ENCODE measurements at places on chromosomes 4 and X.

DNA sequence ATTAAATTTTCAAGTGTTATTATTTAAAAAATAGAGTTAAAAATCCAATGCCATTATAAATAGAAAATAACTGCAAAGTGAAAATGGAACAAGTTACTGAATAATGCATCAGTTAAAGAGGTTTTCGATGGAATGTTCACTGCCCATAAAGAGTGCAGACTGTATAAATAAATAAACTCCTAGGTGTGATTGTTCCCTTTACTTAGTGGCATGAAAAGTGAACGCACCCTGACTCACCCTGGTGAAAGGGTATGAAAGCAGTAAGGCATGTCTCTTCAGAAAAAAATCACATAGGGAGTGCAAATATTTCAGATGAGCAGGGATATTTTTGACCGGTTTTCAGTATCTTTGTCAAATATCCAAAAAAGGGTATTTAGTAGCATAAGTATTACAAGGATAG, 387.8 kb downstream of the DCAF12L2 start:
- DNase-seq, result no peak

DNA sequence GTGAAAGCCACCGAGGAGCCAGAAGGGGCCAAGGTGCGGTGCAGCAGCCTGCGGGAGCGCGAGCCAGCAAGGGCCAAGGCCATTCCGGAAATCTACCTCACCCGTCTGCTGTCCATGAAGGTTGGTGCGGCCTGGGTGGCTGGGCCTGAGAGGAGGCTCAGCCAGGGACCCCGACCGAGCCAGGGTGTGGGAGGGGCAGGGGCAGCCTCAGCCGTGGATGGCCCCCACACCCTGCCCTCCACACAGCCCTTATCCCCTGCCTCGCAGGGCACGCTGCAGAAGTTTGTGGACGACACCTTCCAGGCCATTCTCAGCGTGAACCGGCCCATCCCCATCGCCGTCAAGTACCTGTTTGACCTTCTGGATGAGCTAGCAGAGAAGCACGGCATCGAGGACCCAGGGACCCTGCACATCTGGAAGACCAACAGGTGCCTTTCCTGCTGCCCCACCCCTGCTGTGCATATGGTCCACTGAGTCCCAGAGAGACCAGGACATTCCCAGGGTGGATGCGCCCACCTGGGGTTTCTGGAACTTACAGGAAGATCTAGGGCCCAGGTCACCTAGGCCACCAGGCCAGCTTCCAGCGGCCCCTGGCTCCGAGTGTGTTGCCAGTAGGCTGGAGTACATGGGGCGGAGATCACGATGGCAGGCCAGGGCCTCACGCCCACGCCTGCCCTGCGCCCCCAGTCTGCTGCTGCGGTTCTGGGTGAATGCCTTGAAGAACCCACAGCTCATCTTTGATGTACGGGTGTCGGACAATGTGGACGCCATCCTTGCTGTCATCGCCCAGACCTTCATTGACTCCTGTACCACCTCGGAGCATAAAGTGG, 3.4 kb upstream of the SRPK3 start:
- no peak for DNase-seq

- DNase-seq, result no peak
Measured at GRCh38 chr4:126869967-126870366, 762.8 kb upstream of the INTU start.

DNA sequence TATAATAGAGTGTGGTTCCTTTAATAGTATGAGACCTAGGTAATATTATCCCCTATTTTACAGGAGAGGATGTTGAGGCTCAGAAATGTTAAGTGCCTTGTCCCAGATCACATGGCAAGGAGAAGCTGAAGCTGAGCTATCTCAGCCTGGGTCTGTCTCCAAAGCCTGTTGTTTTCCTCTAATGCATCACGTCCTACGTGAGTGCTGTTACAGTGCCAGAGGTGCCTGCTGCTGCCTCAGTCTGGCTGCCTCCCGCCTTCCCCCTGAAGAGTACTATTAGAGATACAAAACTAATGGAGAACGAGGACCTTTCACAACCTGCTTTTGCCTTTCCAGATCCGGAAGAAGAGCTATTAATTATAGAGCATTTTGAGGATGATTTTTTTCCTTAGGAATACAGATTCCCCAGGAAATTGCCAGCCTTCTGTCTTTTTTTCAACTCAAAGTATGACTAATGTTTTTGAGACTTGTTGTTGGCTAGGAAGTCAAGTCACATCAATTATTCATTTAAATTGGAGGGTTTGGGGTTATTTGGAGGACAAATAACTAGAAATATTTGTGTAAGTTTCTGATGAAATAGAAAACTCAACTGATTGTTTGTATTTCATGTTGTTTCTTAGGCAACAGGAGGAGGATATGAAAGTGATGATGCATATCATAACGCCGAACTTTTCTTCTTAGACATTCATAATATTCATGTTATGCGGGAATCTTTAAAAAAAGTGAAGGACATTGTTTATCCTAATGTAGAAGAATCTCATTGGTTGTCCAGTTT, 43.9 kb upstream of the MTMR1 start:
- DNase-seq, result no peak

- DNase-seq, result no peak
Measured at GRCh38 chrX:38089173-38089982, 83.0 kb downstream of the SYTL5 start.

- DNase-seq, result no peak
Measured at GRCh38 chr4:2251795-2252529, 9.9 kb downstream of the MXD4 start.

DNA sequence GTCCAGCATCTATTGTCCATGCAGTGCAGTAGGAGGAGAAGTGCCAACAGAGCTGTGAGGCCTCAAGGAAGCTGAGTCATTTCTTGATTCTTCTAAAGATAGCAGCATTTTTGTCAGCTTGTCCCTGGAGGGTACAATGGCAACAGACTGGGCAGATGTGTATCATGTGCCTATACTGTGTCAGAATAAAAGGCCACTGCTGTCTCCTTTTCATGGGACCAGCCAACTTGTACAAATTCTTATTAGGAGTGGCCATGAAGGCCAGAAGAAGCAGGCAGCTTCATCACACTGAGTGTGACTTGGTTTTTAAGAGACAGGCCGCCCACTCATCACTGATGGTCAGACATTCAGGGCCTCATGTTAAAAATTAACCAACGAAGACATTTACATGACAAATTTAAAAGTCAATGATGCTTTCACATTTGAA, 185.0 kb upstream of the FAM241A start:
- DNase-seq, result no peak

DNA sequence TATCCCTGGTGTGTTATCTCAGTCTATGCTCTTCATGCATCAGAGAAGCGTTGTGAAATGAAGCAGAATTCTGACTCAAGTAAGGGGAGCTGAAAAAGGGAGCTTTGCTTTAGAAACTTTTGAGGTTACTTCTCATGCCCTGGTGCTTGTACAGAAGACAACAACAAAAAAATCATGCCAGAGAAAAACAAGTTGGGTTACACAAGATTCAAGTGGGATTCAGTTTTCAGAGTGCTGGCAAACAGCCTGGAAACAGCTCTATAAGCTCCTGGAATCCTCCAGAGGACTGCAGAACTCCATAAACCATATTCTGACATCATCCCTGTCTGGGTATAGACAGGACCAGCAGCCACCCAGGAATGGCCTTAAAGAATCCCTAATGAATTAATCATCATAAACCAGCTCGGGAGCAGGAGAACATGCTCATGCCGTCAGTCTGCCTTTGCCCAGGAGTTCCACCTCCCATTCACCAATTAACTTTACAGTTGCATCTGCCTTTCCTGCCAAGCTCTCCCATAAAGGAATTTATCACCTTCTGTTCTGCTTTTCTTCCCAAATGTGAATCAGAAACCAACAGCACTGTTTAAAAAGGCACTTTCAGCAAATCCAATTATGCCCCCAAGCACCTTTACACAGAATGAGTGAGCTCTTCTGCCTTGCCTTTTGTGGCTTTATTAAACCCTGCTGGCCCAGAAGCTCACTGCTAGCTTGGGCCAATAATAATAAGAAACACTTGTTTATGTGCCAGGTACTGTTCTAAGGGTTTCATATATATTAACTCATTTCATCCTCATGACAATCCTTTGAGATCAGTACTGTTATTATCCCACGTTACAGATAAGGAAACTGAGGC, 54.5 kb upstream of the FBXW7 start:
- DNase-seq, result no peak

DNA sequence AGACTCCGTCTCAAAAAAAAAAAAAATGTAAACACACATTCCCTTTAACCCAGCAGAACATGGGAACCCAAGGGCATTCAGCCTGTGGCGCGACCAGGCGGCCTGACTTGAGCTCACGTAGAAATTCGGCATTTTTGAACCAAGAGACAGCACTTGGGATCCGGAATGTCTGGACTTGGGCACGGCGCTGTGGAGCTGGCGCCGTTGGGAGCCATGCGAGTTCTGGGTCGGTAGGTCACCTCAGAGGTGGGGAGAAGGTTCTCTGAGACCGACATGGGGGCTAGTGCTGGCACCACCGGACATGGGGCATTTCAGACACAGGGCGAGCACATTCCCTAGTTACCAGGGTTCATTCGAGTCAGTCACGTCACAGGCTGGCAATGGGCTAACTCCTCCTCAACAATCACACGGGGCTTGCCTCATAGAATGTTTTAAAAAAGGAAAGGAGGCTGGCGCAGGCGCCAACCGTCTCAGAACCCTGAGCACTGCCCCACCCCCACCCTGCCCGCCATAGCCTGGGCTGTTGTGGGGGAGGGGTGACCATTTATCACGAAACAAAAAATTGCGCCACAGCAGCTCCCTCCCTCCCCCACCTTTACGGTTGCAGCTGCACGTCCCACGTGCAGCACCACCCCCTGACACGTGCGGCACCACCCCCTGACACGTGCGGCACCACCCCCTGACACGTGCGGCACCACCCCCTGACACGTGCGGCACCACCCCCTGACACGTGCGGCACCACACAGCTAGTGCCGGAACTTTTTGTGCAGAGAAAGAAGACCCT, at the start of gene TEX28:
TEX28 (minus strand) TSS at position 334 of the 784 bp plus-strand sequence. CDS start 3,007 bp downstream, outside the sequence.
- DNase-seq, result no peak

GRCh38 chrX:63855896-63856295, 70.9 kb upstream of the ARHGEF9 start:
- DNase-seq, result no peak

GRCh38 chr4:7007142-7007907, 35.8 kb upstream of the TADA2B start:
- DNase-seq, result no peak

DNA sequence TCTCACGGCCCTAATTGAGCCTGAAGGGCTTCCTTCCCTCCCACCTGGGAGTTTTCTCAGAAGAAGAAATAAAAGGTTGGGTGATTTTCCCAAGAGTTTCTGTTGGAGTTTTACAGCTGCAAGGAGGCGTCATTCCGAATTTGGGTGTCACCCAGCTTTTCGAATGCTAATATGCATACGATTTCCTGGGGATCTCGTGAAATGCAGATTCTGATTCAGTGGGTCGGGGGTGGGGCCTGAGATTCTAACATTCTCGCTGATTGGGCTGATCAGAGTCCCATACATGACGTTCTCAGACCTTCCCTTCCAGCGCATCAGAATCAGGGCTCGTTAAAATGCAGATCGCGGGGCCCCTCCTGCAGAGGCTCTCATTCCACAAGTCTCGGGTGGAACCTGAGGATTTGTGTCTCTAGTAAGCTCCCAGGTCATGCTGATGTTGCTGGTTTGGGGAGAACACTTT, 125.8 kb upstream of the STX18 start:
- DNase-seq, result no peak

- DNase-seq, result no peak
Measured at GRCh38 chrX:131081772-131082740, 23.9 kb downstream of the ARHGAP36 start.

- no peak for DNase-seq
Measured at GRCh38 chr4:112296949-112297880, at the start of gene ALPK1. Gene ALPK1 (plus strand): TSS chr4:112297369.

- no peak for DNase-seq
Measured at GRCh38 chr4:171582961-171583581, 230.1 kb upstream of the GALNTL6 start.

DNA sequence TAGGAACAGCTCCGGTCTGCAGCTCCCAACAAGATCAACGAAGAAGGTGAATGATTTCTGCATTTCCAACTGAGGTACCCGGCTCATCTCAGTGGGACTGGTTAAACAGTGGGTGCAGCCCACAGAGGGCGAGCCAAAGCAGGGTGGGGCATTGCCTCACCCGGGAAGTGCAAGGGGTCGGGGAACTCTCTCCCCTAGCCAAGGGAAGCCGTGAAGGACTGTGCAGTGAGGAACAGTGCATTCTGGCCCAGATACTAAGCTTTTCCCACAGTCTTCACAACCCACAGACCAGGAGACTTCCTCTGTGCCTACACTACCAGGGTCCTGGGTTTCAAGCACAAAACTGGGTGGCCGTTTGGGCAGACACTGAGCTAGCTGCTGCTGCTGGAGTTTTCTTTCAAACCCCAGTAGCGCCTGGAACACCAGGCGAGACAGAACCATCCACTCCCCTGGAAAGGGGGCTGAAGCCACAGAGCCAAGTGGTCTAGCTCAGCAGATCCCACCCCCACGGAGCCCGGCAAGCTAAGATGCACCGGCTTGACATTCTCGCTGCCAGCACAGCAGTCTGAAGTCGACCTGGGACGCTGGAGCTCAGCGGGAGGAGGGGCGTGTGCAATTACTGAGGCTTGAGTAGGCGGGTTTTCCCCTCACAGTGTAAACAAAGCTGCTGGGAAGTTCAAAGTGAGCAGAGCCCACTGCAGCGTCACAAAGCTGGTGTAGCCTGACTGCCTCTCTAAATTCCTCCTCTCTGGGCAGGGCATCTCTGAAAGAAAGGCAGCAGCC, 84.6 kb downstream of the THOC2 start:
- DNase-seq, result peak; percentile 33

GRCh38 chr4:67325791-67326190, 219.5 kb downstream of the CENPC start:
- no peak for DNase-seq

- DNase-seq, result no peak
Measured at GRCh38 chrX:141405486-141405852, 163.2 kb upstream of the SPANXC start.

DNA sequence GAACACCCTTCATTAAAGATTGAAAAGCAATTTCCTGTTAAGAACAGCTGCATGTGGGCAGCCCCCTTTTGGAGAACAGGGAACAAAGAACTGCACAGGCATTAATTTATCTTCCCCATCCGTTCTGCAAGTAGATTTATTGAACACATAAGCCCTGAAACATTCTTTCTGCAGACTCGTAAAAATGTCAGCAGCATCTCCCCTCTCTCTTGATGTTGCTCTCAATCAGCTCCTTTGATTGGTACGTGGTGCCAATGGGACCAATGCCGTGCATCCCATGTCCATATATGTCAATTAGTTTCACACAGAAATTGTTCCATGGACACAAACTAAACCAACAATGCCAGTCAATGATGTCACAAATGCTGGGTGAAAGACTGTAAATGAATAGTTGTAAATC, 228.5 kb upstream of the RASGEF1B start:
- DNase-seq, result no peak

GRCh38 chrX:7926914-7927258, 327 bp downstream of the PNPLA4 start:
- DNase-seq, result no peak

GRCh38 chr4:161577579-161578301, 586.1 kb downstream of the FSTL5 start:
- no peak for DNase-seq

DNA sequence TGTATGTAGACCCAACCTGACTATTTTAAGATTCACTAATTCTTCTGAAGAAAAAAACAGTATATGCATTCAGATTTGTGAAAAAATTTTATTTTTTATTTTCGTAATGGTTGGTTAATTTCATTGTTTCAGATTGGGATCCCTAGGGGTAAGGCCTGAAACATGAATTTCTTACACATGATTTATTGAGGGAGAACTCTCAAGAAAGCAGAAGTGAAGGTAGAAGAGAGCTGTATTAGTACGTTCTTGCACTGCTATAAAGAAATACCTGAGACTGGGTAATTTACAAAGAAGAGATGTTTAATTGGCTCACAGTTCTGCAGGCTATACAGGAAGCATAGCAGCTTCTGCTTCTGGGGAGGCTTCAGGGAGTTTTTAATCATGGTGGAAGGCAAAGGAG, 611.9 kb upstream of the TECRL start:
- DNase-seq, result no peak
